ENCODE measurements at places on chromosomes 4 and X.

- no peak for DNase-seq
These were observed 11.3 kb downstream of the SLC10A6 start for GRCh38 chr4:86837691-86838503.

GRCh38 chrX:116111934-116112595 is 58.5 kb upstream of the AGTR2 start:
- no peak for DNase-seq

DNA sequence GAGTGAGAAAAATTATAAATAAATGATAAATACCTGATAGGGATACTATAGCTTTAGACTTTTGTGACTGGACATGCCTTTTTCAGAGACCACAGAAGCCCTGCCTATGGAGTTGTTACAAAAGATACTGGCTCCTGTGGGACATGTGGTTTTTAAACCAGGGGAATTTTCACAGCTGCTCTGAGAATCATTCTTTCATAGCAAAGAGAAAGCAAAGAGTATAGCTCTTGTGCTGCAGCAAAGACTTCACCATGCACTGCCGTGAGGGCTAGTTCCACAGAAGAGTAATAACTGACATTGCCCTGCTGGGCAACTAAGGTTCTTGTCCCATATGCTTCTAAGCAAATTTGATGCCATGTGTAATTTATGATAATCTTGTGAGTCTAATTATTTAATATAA is 98.2 kb downstream of the MAPK10 start:
- no peak for DNase-seq

DNA sequence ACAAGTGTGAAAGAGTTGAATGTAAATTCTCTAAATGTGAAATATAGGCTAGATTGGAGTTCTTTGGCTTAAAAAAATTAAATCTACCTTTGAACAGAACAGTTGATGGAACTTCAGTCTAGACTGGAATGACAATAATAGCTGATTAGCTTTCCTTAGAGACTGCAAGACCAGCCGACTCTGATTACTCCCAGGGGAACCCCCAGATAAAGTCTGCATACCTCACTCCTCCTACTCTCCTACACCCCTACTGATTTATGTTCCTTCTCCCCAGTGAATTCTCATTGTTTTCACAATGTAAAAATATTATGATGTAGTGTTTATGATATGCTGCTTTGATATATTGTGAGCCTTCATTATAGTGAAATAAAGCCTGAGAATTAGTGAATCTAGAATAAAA is 241.3 kb downstream of the CFAP299 start:
- no peak for DNase-seq

DNA sequence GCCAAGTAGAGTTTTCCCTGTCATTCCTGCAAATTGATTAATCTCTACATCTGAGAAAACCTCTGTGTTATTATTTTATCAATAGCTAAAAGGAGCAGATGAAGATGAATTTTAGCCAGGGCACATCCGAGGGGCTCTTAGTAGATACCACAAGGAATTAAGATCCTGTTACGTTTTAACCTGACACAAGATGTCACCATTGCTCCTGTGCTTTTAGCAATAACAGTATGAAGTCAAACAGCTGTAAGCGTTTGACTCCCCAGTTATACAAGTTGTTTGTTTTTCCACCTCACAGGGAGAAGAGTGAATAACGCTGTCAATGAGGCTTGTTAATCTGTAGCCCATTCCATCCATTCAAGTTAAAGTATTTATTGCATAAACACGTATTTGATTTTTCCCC is 76.0 kb upstream of the AP1S2 start:
- DNase-seq, result no peak

GRCh38 chr4:83013420-83013867 is 2.8 kb upstream of the LIN54 start:
- no peak for DNase-seq

DNA sequence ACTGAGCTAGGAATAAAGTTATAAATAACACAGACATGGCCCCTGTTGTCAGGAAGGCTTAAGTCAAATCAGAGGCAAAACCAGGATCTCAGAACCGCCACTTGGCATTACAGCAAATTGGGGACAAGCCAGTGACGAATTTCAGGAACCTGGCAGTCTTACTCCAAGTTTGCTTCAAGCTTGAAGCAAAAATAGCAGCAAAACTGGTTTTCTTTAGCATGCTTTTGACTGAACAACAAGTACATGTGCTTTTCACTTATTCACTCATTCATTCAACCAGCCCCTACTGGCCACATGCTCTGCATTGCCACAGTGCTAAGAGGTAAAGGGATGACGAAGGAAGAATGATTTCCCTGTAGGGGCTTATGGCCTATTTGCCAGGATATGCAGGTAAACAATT is 253.9 kb upstream of the PPARGC1A start:
- no peak for DNase-seq

GRCh38 chr4:112765317-112765974 is 128.5 kb downstream of the LARP7 start:
- no peak for DNase-seq

DNA sequence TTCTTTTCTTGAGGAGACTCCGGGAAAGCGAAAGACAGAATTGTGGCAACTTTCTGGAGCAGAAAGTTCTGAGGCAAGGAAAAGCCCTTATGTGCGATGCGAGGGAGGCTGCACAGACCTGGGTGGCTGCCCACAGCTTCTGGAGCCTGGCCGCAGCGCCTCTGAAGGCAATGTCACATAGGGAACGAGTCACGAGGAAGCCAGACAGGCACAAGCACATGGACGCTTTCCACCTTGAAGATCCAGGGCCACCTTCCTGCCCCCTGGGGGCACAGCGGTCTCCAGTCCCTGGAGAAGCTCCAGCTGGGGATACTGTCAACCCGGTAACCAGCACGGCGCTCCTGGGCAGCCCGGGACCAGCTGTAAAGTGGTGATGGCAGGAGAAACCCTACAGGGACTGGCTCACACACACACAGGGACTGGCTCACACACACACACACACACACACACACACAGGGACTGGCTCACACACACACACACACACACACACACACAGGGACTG is 69.8 kb downstream of the MTNR1A start:
- no peak for DNase-seq

All from stimulated activated CD8-positive, alpha-beta memory T cell treated with anti-CD3 and anti-CD28 coated beads, Interleukin-15, amount 100 ng/mL, for 48 hours (primary cell).